ENCODE measurements at places on chromosomes 12 and 14. TPM values are rescaled to one million over a fixed set of nuclear protein-coding genes. Genes with fewer than 3 reads are reported as not detected.
A peak's percentile ranks its signal among the peaks of the same experiment; 100 is the strongest.

DNA sequence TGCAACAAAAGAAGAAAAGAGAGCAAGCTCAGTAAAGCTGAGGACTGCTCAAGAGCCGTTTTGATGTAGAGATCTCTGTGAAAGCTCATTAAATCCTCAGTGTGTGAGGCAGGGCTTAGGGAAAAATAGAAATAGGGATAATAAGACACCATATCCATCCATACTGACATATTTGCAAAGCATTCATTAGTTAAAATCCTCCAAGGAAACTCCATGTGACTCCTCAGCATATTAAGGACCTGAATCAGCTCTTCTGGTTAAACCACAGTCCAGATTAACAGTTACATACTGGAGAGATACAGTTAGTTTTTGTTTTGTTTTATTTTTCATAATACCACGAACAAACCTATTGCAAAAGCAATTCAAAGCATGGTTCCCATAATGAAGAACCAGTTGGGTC, 288.2 kb downstream of the PAWR start:
- no peak for DNase-seq

GRCh38 chr14:76541594-76542219, 165.8 kb downstream of the ESRRB start:
- no peak for DNase-seq

DNA sequence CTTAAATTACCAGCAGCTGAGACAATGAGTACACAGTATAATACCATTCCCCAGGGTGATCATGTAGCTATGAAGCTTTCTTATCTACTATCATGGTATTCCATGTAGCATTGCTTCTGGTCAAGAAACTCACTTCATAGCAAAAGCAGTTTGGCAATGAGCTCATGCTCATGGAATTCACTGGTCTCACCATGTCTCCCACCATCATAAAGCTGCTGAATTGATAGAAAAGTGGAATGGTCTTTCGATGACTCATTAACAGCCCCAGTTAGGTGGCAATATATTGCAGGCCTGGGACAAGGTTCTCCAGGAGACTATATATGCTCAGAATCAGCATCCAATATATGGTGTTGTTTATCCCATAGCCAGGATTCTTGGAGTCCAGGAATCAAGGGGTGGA, 553.7 kb downstream of the FOXG1 start:
- no peak for DNase-seq

The GALNT16 gene
- total RNA-seq: 42.5 TPM

GRCh38 chr14:99824776-99825175, 31.6 kb downstream of the EML1 start:
- DNase-seq: no peak

DNA sequence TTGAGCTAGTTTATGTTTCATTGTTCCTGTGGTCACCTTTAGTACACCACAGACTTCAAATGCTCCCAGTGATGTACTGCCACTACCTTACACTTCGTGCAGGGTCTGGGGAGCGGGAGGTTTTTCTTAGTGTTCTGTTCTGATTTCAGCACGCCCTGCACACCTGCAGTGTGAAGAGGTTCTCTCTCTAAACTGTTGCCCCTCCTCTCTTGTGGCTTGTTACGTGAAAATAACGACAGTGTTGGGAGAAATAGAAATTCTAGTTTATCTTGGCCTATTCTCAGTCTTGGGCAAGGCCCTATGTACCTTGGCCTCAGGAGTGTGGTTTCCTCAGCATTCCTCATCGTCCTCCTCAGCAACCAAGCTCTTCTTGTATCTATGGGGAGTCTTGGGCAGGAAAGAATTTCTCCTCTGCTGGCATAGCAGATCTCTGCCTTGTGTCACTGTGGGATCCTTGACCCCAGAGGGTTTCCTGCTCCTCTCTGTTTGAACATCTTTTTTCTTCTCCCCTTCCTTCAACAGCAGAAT, 48.6 kb downstream of the EIF2S3B start:
- DNase-seq: no peak

The GPR162 gene
- total RNA-seq: 2.4 TPM

The TAS2R7 gene
- total RNA-seq: not detected

DNA sequence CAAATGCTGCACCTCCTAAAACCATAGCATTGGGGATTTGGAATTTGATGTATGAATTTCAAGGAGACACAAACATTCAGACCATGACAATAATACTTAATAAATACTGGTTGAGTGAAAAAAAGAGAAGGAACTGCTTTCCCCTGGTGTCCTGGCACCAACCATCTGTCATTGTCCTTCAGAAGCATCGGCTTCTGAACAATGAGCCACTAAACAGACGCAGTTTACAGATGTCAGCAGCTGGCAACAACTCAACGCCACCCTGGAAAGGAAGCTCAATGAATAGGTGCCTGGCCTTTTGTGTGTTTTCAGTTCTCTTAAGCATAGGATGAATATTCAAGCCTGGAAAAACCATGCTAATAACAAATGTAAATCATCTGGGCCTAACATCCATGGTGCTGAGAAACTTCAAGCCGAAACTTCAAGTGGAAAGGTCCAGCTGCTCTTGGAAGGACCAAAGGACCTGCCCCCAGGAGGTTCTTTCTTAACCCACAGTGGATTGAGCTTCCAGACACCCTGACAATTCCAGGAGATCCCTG, 101.3 kb downstream of the WIF1 start:
- no peak for DNase-seq

DNA sequence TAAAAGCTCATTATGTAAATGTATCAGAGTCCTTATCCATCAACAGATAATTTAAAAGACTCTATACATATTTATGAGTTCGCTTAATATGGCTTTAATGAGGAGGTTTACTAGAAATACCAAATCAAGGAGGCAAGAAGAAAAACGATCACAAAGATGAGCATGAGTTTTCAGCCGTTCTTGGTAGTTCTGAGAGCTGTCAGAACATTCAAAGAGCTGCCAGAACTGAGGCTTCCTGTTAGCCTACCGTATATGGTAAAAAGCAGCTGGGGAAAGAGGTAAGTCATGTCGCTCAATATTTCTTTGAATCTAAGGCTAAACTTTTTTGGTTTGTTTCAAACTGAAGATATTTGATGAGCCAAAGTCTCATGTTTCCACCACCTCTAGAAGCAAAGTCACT, 115.3 kb upstream of the PLXNC1 start:
- no peak for DNase-seq

The TRPV4 gene
- total RNA-seq: 0.38 TPM

DNA sequence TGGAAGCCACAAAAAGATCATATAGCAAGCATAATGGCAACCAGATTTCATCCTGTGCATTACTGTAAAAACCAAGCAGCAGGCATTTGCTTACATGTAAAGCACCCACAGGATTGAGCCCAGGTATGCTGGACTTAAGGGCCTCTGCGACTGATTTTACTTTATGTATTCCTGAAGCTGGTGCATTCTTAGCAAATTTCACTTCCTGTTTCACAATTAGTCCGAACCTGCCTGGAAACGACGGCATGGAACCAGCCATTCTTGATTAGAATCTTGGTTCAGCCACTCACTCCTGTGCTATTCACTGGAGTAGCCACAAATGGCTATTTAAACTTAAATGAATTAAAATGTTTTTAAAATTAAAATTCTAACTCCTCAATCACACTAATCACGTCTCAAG, 239.2 kb downstream of the NUAK1 start:
- no peak for DNase-seq

The RNU7-1 gene
- not detected for total RNA-seq

DNA sequence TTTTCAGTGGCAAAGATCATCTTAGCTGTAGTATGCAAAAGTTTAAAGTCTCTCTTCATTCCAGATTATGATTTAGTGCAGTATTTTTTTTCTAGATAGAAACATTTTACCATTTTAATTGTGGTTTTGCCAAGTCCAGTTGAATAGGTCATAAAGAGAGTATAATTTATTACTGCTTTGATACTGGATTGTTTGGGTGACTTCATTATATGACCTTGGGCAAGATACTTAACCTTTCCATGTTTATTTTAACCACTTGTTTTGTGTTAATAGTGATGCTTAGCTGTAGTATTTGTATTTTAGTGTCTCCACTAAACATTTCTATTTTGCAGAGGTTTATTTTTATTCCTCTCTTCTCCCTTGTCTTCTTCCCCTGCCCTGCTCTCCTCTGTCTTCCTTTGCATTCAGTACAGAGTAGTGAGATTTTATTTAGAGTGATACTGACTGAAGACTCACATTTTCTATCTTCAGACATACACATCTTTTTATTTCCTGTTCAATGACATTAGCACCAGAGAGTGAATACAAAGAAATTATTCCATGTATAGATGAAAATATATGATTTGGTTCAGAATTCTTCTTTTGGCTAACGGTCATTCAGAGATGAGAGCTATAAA, 215.2 kb downstream of the ERC1 start:
- no peak for DNase-seq

GRCh38 chr12:69171881-69172280, 67.5 kb upstream of the CPSF6 start:
- DNase-seq: no peak

The TMPRSS12 gene
- total RNA-seq: not detected

The DAZAP2 gene
- 313 TPM for total RNA-seq

DNA sequence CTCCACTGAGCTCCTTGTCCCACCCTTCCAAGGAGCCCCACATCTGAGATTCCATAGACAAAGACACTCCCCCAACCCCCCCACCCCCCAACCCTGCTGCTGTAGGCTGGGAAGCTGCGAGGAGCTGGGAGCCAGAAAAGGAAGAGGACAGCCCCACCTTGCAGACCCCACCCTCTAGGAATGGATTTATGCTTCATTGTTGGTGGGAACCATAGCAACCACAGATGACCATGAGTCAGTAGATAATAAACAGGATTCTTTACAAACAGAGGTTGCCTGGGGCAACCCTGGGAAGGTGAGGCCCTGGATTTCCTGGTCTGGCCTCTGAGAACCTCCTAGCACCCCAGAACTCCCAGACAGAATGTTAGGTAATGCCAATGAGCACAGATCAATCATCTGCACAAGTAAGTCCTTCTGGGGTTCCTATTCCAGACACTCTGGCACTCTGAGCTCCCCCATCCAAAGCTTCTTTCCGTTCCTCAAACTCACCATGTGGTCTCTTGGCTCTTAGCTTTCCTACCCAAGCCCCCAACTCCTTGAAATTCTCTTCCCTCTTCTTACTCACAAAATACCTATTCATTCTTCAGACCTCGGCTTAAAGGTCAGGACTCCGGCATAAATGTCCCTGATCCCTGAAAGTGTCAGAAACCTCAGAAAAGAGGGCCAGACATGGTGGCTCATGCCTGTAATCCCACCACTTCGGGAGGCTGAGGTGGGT, 15.2 kb upstream of the PLEKHG6 start:
- DNase-seq: no peak

GRCh38 chr12:4412056-4412455, 32.5 kb upstream of the FGF23 start:
- no peak for DNase-seq

The NUP107 gene
- 22.6 TPM for total RNA-seq

The B4GALNT3 gene
- total RNA-seq: 29.8 TPM

DNA sequence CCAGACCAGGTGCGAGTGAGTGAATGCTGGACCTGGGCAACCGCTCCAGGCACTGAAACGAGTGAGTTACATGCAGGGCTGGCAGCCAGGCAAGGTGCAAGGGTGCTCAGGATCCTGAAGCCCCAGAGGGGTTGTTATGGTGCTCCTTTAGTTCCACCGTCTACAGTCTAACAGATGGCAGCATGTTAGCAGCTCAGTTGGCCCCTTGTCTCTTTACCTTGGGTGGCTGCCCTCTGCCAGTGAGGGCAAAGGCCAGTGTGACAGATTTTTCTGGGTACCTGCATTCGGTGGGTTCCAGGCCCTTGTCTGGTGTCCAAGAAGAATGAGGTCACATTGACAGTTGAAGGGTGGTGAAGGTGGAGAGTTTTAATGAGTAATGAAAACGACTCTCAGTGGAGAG, 106.8 kb downstream of the SLCO1B3 start:
- no peak for DNase-seq

DNA sequence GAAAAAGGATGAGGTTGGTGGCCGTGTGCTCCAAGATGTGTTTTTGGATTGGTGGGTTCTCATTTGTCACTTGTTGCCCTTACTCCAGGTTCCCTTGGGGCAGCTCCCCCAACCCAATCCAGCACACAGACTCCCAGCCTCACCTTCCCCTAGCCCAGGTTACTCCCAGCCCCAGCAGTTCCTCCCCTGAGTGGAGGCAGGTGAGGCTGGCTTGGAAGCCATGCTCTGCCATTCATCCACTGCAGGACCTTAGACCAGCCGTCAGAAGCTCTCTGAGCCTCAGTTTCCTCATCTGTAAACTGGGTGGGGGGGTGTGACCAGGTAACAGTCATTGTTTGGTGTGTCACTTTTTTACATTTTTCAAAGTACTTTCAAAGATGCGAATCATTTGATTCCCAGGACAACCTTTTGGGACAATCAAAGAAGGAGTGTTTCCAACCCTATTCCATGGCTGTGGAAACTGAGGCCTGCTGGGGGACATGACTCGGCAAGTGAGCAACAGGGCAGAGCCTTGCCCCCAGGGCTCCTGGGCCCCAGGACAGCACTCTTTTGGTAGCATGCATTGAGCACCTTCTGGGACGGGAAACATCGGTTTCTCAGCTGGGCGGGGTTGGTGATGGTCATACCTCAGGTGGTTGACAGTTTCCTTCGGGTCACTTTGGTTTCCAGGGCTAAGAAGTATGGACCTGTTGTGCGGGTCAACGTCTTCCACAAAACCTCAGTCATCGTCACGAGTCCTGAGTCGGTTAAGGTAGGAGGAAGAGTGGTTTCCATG, 7.2 kb downstream of the CYP46A1 start:
- no peak for DNase-seq

DNA sequence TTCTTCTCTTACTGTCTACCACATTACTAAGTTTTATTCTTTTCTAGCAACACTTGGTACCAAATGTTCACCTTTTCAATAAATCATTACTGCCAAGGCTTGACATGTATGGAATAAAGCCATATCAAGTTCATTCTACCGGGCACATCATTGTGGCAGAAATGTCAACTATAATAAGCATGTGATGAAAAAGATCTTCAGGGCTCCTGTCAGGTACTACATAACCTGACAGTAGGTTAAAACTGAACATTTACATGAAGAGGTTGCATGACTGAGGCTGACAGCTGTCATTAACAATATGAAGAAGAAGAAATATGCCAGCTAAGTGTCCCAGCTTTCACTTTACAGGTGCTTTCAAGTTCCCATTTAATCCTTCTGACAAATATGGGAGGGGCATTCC, 178.9 kb downstream of the KCNH5 start:
- no peak for DNase-seq

DNA sequence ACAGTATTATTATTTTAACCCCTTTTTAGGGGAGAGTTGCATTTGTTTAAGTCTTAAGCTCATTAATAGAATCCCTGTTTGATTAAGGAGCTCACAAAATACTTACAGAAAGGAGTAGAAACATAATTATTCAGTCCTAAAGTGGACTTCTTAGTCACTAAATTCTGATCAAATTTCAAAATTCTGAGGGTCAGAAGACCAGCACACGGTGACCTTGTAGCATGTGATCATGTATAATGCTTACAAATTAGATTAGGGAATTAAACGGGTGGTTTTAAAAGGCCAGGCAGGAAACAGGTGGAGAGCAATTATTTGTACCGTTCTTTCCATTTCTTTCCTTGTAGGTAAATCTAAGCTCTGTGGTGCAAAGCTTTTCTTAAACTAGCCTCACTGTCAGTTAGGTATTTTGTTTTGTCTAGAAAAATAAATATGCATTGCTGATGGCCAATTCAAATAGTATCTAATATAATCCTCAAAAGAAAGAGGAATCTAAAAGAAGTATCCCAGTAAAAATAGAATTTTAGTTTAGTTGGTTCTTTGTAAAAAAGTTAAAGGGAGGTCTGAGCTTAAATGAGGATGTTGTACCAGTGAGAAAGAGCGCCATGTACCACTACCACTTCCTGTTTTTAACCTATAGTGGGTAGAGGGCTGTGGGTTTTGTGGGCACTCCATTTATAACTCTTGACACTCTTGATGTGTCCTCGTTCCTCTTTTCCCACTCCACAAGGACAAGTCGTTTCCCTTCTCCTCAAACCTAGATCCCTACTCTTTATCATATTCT, 51.1 kb downstream of the SLC38A1 start:
- peak; percentile 34 for DNase-seq

- no peak for DNase-seq
Measured at GRCh38 chr14:104657101-104657524, 32.3 kb upstream of the INF2 start.

Measured in heart left ventricle (tissue), 16 donors.